ENCODE measurements at places on chromosomes 1 and 21. TPM values are rescaled to one million over a fixed set of nuclear protein-coding genes. Genes with fewer than 3 reads are reported as not detected.

DNA sequence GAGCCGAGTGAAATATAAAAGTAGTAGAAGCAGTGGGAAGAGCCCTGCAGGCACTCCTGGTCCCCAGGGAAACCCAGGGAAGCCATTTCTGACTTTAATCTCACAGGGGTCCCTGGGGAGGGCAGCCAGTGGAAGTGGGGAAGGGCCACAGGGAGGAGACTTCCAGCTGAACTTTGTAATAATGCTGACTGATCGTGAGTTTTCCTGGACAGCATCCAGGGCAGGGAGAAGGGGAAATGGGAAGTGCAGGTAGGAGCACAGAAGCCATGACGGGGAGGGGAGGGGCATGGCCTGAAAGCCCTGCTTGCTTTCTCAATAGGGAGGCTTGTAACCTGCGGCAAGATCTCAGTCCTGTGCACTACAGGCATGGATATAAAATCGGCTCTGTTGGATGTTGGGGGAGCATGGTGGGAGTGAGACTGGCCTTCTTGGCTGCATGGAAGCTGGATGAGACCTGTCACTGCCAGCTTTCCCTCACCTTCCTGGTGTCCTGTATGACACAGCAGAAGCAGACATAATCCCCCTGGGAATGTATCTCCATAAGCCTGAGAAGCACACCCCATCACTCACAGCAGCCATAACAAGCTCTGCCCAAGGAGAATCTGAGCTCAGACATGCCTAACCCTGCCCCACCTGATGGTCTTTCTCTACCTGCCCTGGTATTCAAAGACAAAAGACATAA lies 15.1 kb upstream of the MX1 start:
- DNase-seq, result no peak

The JAM2 gene
- 2.1 TPM for total RNA-seq

DNA sequence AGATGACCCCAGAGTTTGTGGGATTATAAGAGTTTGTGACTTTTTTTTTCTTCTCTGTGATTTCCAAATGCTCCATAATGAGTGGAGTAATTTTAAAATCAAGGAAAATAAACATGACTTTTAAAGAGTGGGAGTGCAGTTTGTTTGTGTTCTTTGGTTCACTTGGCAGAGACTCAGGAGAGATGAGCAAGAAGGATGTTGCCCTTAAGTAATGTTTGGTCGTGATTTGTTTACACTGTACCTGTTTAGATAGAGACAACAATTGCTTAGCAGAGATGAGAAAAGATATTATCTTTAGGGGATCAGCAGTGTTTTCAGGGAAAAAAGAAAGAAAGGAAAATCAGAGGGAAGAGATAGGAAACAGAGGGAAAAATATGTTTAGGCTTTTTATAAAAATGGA lies 170.8 kb downstream of the ADSS2 start:
- DNase-seq, result no peak

DNA sequence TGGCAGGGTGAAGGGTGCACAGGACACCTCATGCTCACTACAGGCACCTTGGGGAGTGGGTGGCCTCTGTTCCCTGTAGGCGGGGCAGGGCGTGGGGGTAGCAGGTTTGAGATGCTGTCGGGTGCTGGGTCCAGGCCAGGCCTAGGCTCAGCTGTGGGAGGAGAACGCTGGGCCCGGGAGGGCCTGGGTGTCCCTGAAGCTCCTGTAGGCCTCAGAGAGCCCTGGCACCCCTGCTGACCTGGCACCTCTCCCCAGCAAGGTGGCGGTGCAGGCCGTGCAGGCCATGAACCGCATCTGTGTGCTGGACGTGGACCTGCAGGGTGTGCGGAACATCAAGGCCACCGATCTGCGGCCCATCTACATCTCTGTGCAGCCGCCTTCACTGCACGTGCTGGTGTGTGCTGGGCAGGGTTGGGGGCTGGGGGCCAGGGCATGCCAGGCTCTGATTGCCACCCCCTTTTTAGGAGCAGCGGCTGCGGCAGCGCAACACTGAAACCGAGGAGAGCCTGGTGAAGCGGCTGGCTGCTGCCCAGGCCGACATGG lies 2.5 kb upstream of the GJC2 start:
- DNase-seq, result no peak

GRCh38 chr1:99979091-99979490 lies 9.3 kb downstream of the SLC35A3 start:
- DNase-seq, result no peak

The OR2G6 gene
- total RNA-seq, result 1.00 TPM

GRCh38 chr1:194043984-194044755 lies 857.8 kb upstream of the B3GALT2 start:
- DNase-seq, result no peak

- no peak for DNase-seq
Observed at GRCh38 chr1:183947988-183948387, 89.5 kb downstream of the COLGALT2 start.

Data from activated B cell treated with CpG ODN at 0.5 μM for 24 hours (primary cell).